ENCODE measurements at places on chromosomes 2 and 18. TPM values are rescaled to one million over a fixed set of nuclear protein-coding genes. Genes with fewer than 3 reads are reported as not detected.

The LBX2 gene
- 1.6 TPM for total RNA-seq

The TTN gene
- 0.52 TPM for total RNA-seq

GRCh38 chr2:225841314-225841713 is 441.8 kb downstream of the NYAP2 start:
- peak; percentile 53 for DNase-seq

DNA sequence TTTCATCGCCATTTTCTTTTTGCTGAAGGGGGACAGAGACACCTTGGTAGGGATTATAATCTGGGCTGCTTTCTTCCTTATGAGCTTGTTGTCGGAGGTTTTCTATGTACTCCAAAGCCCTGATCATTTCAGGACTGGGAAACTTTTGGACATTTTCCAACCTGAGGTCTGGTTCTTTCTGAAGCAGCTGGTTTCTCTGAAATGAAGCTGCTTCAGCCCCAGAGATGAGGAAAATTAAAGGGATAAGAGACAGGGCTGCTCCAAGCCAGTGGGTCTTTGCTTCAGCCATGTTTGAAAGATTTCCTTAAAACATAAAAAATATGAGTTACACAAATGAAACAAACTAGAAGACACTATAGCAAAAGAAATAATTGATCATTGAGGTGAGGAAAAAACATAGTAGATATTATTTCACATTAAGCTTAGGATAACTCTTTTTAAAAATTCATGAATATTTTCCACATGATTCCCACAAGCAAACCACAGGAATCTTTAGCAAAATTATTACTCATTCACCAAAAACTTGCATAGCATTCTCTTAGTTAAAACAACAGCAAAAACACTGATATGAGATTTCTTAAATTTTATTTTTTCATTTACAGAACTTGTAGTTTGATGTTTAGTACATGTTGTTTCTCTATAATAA is 3.0 kb downstream of the SCG2 start:
- DNase-seq: peak; percentile 85

DNA sequence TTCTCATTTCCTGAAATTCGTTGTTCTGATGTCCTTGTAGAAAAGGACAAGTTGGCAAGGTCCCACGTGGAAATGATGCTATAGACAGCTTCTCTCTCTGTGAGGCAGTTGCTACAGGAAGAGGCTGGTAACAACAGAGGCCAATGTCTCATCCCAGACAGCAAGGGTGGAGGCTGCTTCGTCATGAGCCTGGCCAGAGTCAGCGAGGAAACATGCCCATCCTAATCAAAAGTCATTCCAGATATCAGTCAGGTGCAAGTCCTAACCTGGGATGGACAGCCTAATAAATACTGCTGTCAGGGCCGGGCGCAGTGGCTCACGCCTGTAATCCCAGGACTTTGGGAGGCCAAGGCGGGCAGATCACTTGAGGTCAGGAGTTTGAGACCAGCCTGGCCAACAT is 6.4 kb upstream of the SMAD7 start:
- no peak for DNase-seq
